ENCODE measurements at places on chromosomes 5 and 9. TPM values are rescaled to one million over a fixed set of nuclear protein-coding genes. Genes with fewer than 3 reads are reported as not detected.

SLC6A18 gene
- total RNA-seq: not detected

CCL21 gene
- not detected for total RNA-seq

PCDHGA11 gene
- total RNA-seq: 19.4 TPM

BTNL3 gene
- total RNA-seq: not detected

CENPP gene
- total RNA-seq: 4.7 TPM

LCN12 gene
- 0.51 TPM for total RNA-seq

EGFLAM gene
- 1.3 TPM for total RNA-seq
